CD8-positive, alpha-beta memory T cell (primary cell): ENCODE measurements at places on chromosomes 16 and 17.

DNA sequence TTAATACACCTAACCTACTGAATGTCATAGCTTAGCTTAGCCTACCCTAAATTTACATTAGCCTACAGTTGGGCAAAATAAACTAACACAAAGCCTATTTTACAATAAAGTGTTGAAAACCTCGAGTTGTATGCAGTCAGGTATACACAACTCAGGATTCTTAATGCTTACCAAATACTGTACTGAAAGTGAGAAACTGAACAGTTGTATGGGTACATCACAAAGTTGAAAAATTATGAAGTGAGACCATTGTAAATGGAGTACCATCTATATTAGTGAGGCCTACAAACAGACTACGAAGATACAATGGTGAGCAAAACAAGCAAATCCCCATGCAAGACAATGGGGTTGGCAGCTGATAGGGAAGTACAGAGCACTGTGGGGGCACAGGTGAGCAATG lies 79.7 kb downstream of the VAT1L start:
- DNase-seq = no peak

DNA sequence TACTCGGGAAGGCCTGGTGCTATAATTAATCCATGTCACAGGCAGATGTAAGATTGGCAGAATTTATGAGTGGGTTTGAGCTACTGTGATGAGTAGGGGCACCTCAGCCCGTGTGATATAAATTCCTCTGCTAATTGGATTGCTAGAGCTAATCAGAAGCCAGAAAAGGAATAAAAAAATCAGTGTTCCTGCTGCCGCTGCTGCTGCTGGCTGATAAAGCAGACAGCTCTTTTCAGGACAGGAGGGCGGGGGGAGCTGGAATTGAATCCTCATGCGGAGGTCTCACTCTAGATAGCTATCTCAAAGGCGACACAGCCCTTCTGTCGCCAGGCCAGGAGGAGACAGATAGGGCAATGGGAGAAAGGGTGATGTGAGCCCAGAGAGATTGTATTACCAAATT lies 182.7 kb upstream of the ZFHX3 start:
- no peak for DNase-seq

DNA sequence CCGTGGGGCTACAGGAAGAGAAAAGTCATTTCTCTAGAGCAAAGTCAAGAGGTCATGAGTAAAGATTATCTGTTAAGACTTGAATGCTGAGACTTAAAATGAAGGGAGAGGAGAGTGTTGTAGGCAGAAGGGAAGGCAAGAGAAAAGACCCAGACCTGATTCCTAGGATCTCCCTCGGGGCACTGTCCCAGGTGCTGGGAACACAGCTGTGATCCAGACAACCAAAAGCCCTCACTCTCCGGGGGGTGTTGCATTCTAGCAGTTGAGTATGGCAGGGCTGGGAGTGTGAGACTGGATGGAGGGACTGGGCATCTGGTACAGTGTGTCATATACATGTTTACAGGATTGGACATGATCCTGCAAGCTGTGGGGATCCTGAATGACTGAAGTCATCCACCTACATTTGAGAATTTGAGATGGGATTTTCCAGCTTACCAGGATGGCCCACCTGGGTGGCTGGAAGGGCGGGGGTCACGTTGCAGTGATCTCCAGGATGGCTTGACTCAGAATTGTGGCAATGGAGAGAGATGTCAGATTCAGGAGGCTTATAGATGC lies 29.1 kb downstream of the ARSG start:
- DNase-seq = no peak

DNA sequence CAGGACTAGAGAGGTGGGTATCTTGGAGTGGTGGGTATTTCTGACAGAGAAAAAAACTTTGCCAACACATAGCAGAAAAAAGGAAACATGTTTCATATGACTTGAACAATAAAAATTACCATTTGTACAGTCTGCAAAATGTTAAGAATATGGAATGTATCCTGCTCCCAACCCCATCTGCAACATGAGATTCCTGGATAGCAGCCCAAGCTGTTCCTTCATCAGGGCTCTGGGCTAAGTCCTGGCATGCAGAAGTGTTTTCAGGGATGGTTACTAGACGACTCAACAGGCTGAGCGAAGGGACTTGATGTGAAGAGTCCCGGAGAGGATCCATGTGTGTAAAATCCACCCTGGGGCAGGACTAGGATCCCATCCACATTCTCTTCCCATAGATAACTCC lies 121.0 kb upstream of the IRX3 start:
- no peak for DNase-seq

GRCh38 chr17:13400491-13400890 lies 201.2 kb downstream of the HS3ST3A1 start:
- no peak for DNase-seq

- DNase-seq = no peak
These were observed 30.0 kb downstream of the SIAH1 start for GRCh38 chr16:48354877-48355855.

DNA sequence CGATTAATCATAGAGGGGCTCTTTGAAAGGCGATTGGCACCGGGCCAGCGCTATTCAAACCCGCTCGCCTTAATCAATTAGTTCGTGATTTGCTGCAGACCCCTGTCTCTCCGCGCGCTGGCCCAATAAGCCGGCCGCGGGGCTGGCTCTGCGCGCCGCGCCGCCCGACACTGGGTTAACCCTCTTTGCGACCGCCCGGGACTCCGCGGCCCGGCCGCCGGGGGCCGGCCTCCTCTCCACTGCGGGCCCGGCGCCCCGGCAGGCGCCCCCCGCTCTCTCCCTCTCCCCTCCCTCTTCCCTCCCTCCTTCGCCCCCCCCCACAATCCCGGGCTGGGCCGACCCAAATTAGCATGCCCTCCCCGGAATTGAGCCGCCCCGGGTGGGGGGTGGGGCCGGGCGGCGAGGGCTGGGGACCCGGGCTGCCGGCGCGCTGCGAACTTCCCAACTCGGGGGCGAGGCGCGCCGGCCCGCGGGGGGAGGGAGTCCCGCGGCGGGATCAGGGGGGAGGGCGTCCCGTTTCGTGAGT lies 428 bp upstream of the SALL1 start:
- DNase-seq = no peak

- DNase-seq = no peak
These were observed 1.7 kb upstream of the MAZ start for GRCh38 chr16:29804455-29805231.

DNA sequence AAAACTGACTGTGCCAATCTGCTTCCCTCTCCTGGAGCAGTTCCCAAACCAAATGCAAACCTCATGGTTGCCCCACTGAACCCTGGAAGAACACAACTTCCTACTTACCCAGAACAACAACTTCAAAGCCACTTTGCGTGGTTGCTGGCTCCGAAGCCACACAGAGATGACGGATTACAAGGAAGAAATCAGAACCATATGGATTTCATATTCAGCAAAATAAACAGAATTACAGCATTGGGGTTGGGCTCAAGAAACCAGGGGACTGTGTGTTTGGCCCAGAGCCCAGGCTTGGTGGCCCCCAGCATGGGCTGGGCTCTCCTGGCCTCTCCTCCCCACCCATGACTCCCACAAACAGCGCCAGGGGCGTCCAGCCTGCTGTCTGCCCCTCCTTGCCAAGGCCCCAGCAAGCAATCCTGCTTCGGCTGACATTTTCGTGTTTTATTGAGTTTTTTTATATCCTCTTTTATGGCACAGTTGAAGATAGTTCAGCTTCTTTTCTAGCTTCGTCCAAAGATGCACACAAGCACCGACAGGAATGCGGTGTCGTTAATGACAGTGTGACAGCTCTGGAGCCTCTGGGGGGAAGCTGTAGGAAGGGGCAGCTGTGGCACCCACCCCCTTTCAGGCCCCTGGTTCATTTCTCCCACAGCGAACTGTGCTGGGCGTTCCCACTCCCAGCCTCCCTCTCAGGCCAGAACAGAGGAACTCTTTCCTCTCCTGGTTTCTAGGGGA lies 137.1 kb downstream of the GAS7 start:
- DNase-seq = no peak

GRCh38 chr16:88921591-88921990 lies 55.1 kb upstream of the PABPN1L start:
- DNase-seq = no peak

- DNase-seq = no peak
These were observed 1.9 kb downstream of the CLCN7 start for GRCh38 chr16:1472974-1473373.

GRCh38 chr16:72171236-72171635 lies 719 bp downstream of the PMFBP1 start:
- no peak for DNase-seq

GRCh38 chr16:84629580-84629979 lies 11.7 kb upstream of the COTL1 start:
- no peak for DNase-seq

GRCh38 chr17:55320594-55321426 lies 56.0 kb downstream of the HLF start:
- no peak for DNase-seq

- DNase-seq = no peak
These were observed 35.0 kb upstream of the MNT start for GRCh38 chr17:2435862-2436261.

DNA sequence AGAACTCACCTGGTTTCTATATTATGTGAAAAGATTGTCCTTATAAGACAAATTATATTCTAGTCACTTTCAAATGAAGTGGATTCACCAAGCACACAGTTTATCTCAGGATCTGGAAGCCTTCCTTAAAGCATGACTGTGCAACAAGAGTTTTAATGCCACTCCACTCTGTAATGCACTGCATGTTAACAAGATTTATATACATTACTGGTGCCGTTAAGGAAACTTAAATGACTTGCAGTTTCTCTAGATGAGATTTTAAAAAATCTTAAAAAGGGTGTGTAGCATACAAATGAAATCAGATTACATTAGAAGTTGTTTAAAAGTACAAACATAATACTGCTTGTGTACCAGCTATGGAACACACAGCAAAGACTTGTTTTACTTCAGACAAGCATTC lies 150.8 kb downstream of the SNX11 start:
- DNase-seq = no peak

- DNase-seq = no peak
These were observed 39.2 kb downstream of the GPATCH8 start for GRCh38 chr17:44464037-44464436.

- no peak for DNase-seq
These were observed 123.0 kb upstream of the CACNG5 start for GRCh38 chr17:66711881-66712321.

DNA sequence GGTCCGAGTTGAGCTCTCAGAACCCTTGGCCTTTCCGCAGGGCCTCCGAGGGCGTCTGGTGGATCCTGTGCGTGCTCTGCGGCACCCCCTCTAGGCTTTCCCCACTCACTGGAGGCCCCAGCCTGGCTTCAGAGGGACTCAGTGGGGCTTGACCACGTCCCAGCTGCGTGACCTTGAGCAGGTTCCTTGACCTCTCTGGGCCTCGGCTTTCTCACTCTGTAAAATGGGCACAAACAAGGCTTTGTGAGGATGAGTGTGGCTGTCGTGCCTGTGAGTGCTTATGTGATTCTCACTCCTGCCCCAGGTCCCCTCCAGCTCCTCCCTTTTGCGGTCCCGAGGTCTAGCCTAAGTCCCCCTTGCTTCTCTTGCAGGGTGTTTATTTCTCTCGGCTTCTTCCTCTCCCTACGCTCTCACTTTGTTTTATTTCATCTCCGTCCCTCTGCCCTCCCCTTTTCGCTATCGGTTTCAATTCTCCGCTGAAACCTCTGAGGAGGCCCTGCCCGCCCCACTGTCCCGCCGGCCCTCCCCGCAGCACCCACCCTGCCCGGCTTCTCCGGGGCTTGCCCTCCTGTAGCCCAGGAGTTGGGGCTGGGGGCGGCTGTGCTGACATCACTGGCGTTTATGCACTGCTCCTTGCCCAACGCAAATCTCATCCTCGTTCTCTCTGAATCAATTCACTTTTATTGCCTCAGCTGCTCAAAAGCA lies 82.3 kb upstream of the CBX4 start:
- no peak for DNase-seq

DNA sequence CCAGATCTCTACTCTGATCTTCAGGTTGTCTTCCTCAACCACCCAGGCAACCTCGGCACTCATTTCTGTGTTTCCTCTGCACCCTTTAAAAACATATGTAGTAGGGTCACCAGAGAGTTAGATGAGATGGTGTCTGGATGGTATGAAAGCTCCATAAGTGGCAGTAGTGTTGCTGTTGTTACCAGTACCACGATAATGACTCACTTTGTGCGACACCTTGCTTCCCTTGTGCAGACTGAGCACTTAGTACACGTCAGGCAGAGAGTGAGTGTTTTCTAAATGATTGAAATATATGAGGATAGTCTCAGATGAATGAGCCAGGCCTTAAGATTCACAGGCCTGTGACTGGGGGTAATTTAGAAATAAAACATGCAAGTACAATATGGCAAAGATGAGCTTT lies 188.7 kb downstream of the MAF start:
- DNase-seq = no peak

DNA sequence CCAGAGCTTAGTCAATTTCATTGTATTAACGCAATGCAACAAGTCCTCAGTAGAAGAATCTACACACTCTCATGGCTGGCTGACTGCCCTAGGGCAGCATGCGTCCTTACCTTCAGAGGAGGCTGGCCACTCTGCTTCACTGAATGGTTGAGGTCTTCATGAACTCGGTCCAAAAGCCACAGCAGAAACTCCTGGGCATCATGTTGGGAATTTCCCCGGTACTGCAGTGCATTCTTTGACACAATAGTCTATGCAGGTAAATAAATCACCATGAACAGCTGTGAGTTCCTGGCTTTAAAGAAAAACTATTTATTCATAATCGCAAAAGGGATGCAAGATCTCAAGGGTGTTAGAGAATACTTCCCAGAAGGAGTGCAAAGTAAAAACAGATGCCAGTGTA lies 41.3 kb downstream of the USP31 start:
- DNase-seq = no peak

DNA sequence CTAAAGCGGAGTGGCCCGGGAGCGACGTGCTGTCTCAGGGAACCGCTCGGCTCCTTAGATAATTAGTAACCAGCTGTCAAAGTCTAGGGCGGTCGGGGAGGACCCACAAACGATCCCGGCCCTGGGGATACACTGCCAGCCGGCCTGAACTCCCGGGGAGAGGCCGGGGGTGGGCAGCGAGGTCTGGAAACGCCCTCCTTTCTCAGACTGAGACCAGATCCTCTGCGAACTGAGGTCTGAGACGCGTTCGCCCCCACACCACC lies 1.3 kb downstream of the HNF1B start:
- DNase-seq = no peak

DNA sequence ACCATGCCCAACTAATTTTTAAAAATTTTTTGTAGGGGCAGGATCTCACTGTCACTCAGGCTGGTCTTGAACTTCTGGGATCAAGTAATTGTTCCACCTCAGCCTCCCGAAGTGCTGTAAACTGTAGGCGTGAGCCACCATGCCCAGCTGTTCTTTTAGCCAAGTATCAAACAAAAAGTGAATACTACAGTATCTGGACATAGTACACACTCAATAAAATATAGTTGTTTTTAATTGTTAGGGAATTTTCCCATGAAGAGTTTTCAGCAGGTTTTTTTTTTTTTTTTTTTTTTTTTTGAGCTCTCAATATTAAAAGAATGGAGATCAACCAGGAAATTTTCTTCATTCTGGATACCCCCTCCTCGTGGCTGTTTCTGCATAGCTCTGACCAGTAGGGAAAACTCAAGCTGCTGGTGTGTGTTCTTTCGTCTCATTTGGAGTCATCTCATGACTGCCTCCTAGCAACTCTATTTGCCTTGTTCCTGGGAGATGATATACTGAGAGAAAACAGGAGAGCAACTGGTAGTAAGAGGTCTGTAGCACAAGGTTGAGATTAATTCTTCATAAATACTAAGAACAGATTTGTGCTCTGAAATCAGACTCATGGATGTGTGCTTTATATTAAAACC lies 16.5 kb upstream of the PHAF1 start:
- DNase-seq = no peak
